Astrocyte of the hippocampus (primary cell): ENCODE measurements at places on chromosomes 1 and 21.

GRCh38 chr1:167447521-167448136 is 70.7 kb downstream of the CD247 start:
- peak; percentile 20 for DNase-seq

DNA sequence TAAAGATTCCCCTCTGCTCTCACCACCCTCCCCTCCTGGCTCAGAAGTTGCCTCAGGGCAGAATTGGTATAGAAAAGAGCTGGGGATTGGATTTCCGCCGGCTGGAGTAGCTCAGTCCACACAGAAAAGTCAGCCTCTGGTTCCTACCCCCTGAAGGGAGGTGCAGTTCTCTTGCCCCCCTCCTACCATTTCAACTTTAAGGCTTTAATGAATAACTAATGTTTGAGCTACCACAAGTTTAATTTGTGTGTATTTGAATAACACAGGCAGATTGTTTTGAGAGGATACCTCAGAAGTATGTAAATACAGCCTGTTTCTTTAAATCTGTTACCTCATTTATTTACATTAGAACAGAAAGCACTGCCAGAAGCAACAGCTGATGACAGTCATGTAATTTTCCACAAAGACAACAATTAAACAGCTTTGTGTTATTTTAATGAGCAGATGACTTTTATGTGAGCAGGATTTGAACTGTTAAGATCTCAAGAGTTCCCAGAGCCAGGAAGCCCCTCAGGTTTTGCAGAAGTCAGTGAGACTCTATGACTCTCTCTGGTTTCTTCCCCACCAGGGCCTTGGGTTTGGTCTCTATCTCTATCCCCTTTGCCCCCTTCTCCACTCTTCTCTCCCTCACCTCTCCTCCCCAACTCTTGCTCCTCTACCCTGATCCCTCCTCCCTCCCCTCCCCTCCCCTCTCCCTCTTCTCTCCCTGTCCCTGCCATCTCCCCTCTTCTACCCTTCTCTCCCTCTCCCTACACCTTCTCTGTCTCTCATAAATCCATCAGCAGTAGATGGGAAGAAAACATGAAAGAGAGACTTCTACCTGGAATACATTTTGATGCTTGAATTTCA is 26.3 kb downstream of the DUSP10 start:
- peak; percentile 26 for DNase-seq

DNA sequence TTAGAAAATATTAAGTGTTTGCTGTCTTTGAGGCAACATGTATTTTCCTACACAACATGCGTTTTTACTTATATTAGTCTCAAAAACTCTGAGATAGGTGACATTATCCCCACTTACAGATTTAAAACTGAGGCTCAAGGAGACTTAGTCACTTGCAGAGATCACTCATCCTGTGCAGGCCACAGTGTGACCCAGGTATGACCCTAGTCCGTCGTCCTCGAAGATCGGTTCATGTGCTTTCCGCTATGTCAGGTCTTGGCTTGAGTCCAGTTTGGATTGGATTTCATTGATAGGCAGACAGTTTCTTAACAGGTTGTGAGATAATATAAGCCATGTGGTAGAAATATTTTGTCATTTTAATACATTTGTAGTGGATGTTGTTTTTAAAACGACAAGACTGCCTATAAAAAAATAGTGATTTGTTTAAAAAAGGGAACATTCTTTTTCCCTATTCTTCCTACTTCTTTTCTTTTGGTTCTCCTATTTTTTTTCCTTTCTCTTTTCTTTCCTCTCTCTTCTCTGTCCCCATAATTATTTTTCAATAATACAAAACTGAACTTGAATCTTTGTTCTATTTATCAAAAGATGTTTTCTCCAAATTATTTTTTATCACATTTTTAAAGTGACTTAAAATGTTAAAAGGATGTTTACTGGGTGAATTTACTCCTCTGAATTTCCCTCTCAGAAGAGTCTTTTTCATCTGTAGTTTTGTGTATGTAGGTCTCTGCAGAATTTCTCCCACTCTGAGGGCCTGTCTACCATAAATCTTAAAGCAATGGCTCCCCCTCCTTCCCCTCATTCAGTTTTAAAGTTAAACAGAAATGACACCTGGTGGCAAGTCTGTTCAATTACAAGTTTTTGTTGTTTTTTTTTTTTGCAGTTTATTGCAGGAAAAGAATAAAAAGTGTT is 81.8 kb downstream of the PHTF1 start:
- DNase-seq: peak; percentile 71

- DNase-seq: no peak
These were observed 15.5 kb upstream of the MTARC2 start for GRCh38 chr1:220732621-220733020.

- peak; percentile 61 for DNase-seq
These were observed 533.1 kb downstream of the KIF26B start for GRCh38 chr1:245687636-245688535.

GRCh38 chr1:31712068-31712467 is 8.3 kb upstream of the COL16A1 start:
- peak; percentile 86 for DNase-seq

- DNase-seq: no peak
These were observed 16.4 kb upstream of the CLSTN1 start for GRCh38 chr1:9840176-9840575.

GRCh38 chr1:13842497-13842896 is 142.5 kb downstream of the PRDM2 start:
- DNase-seq: no peak

- no peak for DNase-seq
These were observed 61.7 kb downstream of the SLC45A1 start for GRCh38 chr1:8379513-8380186.

GRCh38 chr1:230784163-230784562 is 37.0 kb downstream of the CAPN9 start:
- DNase-seq: no peak

- peak; percentile 13 for DNase-seq
These were observed 54.8 kb downstream of the RAB3GAP2 start for GRCh38 chr1:220217383-220217988.

DNA sequence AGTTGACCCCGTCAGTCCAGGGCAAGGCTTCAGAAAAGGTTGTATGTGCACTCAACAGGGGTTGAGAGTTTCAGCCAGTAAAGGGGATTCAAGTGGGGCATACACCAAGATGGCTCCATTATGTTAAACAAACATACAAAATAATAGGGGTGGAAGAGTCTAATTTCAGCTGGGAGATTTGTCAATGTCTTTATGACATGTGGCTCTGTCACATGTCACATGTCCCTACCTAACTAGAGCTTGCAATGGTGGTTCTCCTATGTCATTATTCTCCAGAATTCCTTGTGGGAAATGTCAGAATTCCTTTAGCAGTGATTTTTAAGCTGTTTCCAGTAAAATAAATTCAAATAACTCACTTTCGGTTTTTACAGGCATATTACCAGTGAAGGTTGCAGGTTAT is 392.0 kb upstream of the ADGRL4 start:
- no peak for DNase-seq

- peak; percentile 96 for DNase-seq
These were observed 24.8 kb upstream of the RNF19B start for GRCh38 chr1:32989160-32990050.

DNA sequence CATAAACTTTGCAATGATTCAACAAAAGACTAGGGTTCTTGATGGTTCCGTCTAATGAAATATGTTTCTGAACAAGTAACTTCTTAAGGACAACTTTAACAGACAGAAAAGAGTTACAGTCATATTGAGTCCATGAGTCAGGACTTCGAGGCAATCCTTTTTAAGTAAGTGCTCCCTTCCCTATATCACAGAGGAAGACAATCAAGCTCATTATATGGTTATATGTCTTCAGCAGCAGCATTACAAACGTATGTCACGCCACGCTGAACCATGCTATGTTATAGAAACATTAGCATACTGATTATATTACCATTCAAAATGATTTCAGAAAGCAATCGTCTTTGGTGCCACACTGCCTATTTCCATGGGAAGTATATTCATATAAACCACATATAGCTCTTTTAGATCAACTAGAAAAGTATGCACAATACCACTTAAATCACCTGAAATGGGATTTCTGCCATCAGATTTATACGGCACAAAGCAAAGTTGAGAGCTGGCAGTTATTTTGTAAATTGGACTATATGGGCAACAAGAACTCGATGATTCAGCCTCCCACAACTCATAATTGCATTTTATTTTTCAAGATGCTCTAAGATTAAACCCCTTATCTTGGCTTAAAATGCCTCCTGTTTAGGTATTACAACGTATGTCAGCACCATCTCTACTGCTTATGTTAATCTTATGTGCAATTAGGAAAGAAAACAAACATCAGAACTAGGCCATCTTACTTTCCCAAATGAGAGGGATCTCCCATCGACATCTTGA is 111.3 kb upstream of the SAMSN1 start:
- DNase-seq: no peak

GRCh38 chr1:209420276-209420675 is 163.2 kb upstream of the CAMK1G start:
- DNase-seq: no peak

DNA sequence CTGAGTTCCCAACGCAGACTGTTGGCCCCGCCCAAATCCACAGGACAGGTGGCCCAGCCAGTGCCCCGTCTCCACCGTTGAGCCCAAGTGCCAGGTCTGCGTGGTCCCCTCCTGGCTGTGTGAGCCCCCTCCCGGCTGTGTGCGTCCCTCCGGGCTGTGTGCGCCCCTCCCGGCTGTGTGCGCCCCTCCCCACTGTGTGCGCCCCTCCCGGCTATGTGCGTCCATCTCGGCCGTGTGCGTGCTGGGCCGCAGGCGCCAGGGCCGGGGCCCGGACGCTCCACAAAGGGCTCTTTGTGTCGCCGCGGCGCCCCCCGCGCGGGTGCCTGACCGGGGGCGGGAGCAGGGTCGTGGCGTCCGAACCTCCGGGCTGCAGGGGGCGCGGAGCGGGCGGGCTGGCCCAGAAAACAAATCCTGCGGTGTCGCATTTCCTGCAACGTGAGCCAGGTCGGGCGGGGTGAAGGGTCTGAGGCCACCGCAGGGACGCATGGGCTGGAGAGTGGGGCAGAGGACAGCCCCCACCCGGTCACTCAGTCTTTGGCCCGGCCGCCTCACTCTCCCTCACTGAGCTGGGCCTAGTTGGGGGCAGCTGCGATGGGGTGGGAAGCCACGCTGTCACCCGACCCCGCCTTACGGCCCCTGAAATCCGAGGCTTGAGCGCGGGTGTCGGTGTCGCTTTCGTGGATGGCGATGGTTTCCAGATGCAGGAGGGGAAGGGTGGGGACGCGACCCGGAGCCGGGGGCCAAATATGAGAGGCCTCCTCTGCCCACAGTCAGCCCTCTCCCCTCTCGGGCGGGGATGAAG is 18.8 kb downstream of the TNFRSF25 start:
- DNase-seq: no peak

GRCh38 chr1:227732586-227733308 is 2.4 kb downstream of the JMJD4 start:
- DNase-seq: no peak

DNA sequence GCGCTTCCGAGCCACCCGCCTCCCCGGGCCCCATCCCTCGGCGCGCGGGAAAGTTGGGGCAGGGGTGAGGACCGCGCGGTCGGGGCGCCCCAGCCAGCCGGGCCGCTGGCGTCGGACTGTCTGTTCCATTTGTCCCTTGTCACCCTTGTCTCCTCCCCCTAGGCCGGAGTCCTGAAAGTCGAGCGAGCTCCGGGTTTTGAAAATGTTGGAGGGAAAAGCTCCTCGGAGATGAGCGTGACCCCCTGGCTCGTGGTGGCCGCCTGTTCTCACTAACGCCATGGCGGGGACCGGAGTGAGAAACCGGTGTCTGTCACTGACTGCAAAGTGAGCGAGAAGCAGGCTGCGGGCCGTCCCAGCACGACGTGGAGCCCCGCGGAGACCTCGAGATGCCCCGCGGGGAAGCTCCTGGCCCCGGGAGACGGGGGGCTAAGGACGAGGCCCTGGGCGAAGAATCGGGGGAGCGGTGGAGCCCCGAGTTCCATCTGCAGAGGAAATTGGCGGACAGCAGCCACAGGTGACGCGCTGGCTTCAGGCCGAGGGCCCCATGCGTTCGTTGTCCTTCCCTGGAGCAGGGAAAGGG is 491 bp downstream of the PER3 start:
- DNase-seq: no peak

DNA sequence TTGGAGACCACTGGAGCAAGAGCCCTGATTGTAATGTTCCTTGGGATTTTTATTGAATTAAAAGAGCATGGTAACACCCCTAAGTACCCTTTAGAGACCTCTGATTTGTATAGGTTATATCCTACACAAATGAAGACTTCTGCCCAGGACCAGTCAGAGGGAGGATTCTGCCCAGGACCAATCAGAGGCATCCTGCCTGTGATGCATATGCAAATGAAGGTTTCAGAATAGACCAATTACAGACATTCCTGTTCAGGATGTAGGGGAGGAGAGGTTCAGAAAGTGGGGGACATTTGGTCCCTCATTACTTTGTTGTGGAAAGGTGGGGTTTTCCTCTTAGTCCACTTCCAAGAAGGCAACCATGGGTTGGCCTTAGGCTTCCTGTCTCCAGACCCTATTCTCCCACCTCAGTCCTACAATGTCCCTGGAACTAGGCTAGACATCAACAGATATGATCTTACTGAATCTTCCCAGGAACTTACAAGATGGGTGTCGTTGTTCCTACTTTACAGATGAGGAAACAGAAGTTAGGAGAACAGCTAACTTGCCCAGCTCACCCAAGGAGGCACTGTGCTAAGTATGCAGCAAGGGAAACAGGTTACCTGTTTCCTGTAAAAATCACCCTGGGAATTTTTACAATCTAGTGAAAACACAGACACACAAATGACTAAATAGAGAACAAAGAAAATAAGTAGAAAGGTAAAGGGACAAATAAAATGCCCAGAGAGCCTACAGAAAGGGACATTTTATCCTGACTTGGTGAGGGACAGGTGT is 36.8 kb upstream of the SFPQ start:
- DNase-seq: no peak

- DNase-seq: no peak
These were observed 75.4 kb downstream of the SLC35A3 start for GRCh38 chr1:100045206-100045605.

- peak; percentile 53 for DNase-seq
These were observed 661 bp downstream of the PLEKHO1 start for GRCh38 chr1:150150133-150151021.
